ENCODE measurements at places on chromosomes 16 and 17.

DNA sequence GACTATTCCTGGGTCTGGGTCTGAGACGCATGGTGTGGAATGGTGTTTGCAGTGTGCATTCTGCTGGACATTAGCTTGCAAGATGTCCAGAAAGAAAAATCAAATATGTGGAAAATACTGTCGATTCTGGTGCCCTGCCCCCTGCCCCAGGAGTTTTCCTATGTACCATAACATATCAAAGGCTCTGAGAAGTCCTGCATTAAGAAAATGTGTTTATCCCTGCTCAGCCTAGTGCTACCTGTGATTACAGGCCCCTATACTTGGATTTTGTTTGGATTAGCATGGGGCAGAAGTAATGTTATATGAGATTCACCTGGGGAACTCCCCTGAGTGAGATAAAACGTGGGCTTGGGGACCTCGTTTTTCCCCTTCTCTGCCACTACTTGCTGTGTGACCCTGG lies 325.0 kb downstream of the CBLN1 start:
- no peak for DNase-seq

DNA sequence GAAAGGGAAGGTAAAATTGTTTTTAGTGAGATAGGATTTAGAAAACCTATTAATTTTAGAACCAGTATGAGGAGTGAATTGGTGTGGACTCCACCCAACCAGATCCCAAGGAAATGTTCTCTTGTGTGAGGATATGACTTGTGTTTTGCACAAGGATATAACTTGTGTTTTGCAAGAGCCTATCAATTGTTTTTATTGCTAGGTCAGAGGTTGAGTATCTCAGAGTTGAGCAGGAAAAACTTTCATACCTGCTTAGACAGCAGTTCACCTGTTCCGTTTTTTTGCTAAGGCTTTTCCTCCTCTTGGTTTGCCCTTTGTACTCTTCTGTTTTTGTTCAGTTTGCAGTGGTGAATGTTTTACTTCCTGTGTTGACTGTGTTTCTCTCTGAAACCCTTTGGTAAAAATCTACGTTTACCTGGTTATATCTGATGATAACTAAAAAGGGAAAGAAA lies 5.1 kb downstream of the NBR1 start:
- DNase-seq = no peak

DNA sequence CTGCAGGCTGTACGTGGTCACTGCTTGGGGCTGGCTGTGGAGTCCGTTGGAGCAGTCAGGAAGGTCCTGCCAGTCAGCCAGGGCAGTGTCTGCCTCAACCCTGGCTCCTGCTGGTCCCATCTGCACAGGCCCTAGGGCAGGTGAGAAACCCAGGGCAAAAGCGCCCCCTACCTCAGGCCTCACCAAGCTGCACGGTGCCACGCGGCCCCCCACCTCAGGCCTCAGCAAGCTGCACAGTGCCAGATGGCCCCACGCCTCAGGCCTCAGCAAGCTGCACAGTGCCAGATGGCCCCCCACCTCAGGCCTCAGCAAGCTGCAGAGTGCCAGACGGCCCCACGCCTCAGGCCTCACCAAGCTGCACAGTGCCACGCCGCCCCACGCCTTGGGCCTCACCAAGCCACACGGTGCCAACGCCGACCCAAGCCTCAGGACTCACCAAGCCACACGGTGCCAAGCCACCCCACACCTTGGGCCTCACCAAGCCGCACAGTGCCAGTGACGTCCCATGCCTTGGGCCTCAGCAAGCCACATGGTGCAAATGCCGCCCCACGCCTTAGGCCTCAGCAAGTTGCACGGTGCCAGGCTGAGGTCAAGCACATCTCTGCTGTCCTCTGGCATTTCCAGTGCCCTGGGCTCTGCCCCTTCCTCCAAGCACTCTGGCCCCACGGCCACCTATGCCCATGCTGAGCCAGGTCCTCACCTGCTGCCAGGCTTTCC lies 5.5 kb downstream of the TMEM204 start:
- DNase-seq = no peak

DNA sequence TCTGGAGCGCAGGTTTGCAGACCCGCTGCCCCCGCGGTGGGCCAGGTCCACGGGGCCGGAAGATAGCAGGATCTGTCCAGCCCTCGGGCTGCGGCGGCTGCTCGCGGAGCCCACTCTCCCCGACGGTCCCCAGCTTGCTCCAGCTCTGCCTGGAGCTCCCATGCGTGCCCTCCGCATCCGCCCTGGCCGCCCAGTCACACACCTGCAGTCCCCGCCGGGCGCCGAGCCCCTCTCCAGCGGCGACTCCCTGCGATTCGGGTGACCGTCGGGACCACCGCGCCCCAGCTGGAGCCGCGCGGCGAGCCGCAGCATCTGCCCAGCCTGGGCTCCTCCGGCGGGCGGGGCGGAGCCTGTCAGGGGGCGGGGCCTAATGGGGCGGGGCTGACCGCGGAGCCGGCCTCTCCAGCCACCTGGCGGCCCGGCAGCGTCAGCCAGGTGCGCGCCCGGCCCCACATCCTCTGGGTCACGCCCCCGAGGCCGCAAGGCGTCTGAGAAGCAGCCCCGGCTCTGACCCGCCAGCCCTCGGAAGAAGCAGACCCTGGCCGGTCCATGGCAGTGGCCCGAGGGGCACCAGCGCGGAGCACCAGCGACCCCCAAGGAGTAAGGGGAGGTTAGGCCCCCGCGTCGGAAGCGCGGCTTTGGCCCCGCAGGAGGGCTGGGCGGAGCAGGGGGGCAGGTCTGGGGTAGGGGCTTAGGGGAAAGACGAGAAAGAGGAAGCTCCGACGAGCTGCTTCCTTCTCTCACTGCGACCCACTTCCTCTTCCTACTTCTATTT lies at the start of gene PIK3R5:
PIK3R5 (minus strand) TSS at position 314 of the 775 bp plus-strand sequence. CDS start 54,213 bp downstream, outside the sequence.
- peak; percentile 72 for DNase-seq

DNA sequence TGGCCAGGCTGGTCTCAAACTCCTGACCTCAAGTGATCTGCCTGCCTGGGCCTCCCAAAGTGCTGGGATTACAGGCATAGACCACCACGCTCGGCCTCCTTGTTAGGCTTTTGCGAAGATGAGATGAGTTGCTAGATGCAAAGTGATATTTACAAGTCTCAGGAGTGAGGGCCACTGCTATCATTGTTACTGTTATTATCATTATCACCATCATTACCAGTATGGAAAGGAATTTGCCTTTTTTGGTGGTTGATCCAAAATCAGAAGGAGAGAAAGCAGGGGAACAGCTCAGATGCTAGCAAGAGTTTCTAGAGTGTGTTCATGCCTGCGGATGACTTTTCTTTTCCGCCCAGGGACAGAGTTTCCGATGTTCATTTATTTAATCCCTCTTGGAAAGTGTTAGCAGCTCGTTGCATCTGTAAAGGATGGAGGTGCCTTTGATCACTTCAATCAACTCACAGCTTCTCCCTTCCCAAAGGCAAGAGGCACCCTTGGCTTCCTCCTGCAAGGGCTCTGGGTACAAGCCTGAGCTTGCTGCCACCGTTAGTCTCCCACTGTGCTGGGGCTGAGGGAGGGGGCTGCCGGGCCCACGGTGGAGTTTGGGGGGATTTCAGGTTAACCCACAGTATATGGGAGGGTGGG lies 21.6 kb downstream of the ITPRIPL2 start:
- DNase-seq = no peak

- peak; percentile 41 for DNase-seq
Measured at GRCh38 chr16:10918294-10919002, 23.8 kb downstream of the DEXI start.

- no peak for DNase-seq
Measured at GRCh38 chr17:61812747-61813146, 50.6 kb downstream of the BRIP1 start.

DNA sequence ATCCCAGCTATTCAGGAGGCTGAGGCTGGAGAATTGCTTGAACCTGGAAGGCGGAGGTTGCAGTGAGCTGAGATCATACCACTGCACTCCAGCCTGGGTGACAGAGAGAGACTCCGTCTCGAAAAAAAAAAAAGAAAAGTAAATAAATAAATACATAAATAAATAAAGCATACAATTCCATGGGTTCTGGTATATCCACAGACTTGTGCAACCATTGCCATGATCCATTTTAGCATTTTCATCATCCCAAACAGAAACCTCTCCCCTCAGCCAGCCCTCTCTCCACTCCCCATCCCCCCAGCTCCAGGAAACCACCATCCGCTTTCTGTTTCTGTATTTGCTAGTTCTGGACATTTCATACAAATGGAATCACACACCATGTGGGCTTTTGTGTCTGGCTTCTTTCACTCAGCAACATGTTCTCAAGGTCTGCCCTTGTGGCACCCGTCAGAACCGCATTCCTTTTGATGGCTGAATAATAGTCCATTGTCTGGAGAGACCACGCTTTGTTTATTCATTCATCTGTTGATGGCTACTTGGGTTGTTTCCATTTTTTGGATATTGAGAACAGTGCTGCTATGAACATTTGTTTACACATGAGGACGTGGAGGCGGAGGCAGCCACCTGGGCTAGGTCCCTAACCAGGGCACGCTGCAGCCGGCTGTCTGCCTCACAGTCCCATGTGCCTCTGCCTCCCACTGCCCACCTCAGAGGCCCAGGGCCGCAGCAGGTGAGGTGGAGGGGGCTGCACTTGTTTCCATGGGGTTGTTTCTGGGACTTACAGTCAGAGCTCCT lies 76.2 kb downstream of the NT5M start:
- DNase-seq = no peak

- DNase-seq = no peak
Measured at GRCh38 chr16:48565752-48566151, 44.2 kb downstream of the N4BP1 start.

DNA sequence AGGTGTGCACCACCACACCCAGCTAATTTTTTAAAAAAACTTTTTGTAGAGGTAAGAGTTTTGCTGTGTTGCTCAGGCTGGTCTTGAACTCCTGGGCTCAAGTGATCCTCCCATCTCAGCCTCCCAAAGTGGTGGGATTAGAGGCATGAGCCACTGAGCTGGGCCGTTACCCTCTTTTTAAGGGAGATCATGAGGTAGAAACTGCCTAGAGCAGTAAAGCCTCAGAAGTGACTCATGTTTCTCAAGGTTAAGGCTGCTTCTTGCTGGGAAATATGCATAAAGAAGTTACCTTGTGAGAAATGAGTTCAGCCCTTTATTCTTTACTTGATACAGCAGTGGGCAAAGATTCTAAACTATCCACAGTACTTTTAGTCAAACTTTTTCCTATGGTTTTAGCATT lies 38.2 kb downstream of the GRB2 start:
- DNase-seq = no peak

GRCh38 chr17:77318491-77319210 lies 177.9 kb downstream of the SEC14L1 start:
- DNase-seq = no peak

DNA sequence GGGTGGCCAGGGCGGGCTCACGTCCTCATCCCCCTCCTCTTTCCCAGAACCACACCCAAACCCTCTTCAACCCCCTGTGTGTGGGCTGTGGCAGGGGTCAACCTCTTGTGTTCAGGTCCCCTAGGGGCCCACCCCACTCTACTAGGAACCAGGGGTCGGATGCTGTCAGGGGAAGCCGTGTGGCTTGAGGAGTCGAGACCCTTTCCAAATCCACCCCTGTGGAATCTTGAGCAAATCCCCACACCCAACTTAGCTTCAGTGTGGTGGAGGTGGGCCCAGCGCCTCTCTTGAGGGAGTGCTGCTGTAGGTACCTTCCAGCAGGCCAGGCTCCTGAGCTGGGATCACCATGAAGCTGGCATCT lies 121.5 kb downstream of the MRM1 start:
- DNase-seq = no peak

GRCh38 chr17:81387100-81388090 lies 7.9 kb upstream of the BAHCC1 start:
- no peak for DNase-seq

DNA sequence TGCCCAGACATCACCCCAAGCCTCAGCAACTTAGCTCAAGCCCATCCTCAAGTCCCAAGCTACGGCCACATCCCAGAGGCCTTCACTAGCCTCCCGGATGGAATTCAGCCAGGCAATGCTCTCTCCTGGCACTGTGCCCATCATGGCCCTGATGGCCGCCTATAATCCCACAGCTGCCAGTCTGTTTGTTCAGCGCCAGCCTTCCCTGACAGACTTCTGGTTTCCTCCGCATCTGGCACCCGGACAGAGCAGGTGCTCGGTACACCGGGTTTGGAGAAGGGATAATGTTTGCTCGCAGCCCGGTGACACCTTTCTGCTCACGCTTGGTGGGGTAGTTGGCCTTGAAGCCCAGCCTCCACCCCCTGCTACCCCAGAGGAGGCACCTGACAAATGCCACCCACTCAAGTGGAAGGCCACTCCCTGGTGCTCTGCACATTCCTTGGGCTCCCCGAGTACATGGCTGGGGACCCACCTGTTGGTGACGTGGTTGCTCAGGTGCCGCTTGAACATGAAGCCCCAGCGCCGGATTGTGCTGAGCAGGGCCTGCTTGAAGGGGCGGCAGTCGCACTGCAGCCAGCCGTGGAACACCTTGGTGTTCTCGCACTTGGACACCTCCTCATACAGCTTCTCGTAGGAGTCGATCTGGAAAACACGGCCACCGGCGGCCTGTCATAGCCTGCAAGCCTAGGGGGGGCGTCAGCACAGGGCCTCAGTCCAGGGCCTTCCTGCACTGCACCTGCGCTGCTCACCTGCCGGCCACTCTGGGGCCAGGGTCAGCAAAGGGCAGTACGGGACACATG lies 47.1 kb downstream of the DNAH17 start:
- no peak for DNase-seq

GRCh38 chr16:20901436-20902112 lies 1.0 kb downstream of the LYRM1 start:
- no peak for DNase-seq

DNA sequence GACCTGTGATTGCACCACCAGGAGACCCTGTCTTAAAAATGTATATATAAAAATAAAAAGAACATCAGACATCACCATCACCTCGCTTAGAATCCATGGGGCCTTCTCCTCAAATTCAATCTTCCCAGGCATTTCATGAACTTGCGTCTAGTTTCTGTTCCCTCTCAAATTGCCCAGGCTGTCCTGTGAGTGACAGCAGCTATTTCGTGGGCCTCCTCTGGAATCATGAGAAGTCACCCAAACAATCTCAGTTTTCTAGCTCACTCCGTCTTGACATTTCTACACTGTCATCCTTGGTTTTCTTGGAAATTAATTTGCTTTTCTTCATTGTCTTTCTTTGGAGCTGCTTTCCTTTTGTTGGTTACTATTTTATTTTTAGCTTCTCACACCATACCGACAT lies 7.3 kb downstream of the SLC52A1 start:
- DNase-seq = no peak

- DNase-seq = no peak
Measured at GRCh38 chr17:76735006-76735405, 2.1 kb downstream of the SRSF2 start.

DNA sequence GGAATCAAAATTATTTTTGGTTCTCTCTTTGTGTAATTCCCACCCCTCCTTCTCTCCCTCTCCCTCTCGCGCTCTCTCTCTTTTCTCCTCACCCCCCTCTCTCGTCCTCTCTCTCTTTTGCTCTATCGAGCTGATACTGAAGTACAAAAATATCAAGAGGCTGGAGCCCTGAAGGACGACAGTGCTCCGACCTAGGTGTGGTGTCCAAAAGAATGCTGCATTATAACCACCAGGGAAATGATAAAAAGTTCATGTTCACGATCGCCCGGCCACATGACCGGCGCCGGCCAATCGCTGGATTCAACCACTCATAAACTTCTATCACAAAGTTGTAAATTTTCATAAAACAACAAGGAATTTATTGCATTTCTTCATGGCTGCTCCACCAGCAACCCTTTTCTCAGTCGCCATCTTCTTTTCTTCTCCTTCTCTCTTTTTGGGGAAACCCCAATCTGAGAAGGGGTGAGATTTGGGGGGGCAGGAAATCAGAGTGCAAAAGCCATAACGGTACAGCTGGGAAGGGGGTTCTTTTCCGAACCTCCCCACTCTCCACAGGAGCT lies at the start of gene HOXB6:
HOXB6 (minus strand) TSS at position 217 of the 560 bp plus-strand sequence. CDS start 6,836 bp downstream, outside the sequence.
- no peak for DNase-seq
